ENCODE measurements at places on chromosomes 5 and 9.

- DNase-seq: no peak
These were observed 3.0 kb downstream of the SLC22A5 start for GRCh38 chr5:132372542-132372941.

DNA sequence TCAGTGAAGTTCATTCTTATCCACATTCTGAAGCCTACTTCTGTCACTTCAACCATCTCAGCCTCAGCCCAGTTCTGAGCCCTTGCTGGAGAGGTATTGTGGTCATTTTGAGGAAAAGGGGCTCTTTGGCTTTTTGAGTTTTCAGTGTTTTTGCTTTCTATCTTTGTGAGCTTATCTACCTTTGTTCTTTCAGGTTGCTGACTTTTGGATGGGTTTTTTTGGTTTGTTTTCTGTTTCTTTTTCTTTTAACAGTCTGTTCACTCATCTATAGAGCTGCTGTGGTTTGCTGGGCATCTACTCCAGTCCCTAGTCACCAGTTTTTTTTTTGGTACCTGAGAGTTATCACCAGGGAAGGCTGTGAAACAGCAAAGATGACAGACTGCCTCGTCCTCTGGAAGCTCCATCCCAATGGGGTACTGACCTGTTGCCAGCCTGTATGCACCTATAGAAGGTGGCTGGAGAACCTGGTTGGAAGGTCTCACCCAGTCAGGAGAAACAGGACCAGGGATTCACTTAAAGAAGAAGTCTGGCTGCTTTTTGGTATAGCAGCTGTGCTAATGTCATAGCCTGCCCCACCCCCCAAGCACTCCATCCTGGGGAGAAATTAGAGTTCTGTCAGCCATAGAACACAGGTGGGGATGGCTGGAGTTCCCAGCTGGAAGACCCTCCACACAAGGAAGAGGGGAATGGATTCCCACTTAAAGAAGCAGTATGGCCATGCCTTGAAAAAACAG is 138.6 kb upstream of the TSLP start:
- DNase-seq: no peak

DNA sequence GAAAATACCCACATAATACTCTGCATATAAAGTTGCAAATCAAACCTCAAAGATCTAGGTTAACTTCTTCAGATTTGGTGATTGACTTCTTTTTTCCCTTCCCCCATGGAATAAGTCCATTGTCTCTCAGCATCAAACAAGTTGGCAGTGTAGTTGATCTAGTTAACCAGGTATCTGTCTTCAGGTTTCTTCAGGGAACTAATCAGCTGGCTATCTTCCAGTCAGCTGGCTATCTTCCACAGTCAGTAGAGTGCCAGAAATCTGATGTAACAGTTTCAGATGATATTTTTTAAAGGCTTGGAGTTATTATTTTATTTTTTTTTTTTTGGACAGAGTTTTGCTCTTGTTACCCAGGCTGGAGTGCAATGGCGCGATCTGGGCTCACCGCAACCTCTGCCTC is 16.8 kb downstream of the TNFSF15 start:
- DNase-seq: no peak

DNA sequence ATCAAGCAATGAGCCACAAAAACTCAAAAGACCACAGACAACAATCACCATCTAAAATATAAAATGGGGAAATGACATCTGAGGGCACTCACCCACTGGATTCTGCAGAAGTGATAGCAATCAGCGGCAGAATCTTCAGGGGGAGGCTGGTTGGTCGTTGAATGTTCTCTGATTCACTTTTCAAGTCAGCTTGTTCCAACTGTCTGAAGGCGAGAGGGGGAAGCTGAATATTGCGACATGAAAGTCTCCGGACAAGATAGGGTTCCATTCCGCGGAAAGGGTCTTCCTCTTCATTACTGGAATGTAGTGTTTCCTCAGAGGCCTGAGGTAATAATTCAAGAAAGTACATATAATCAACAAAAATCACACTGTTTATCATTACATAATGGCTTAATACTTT is 94.9 kb upstream of the PDE4D start:
- DNase-seq: no peak

DNA sequence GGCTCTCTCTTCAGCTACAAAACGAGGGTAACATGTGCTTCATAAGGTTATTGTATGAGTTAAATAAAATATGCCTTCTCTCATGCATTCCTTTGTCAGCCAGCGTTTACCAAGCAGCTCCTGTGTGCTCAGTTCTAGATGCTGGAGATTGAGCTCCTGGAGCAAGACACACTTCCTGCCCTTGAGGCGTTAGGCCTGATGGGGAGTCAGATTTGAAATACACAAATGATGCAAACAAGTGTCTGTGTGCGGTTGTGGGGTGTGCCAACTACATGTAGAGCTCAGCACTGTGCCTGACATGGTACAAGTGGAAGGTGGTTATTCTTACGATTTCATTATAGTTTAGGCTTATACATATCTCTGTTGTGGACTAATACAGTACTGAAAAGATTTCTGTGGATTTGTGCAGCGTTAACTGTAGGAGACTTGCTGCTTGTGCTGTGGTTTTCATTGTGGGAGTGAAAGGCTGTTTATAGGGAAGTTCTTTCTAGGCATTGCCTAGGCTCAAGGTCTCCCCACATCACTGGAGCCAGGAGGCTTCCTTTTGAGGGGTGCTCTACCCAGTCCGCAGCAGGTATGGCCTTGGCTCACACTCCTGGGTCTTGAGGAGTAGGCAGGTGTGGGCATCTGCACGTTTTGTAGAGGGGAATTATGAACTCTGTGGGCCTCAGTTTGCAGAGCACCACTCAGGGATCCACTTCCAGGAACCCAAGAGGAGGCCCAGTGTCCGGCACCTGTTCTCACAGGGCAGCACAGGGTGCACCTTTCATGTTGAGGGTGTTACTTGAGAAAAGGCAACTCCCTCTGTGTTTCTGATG is 39.8 kb upstream of the ANGPTL2 start:
- DNase-seq: no peak

GRCh38 chr9:104986096-104986495 is 58.1 kb upstream of the ABCA1 start:
- DNase-seq: no peak

Measured in HS-27A (cell line).